ENCODE measurements at places on chromosomes 1 and 21. TPM values are rescaled to one million over a fixed set of nuclear protein-coding genes. Genes with fewer than 3 reads are reported as not detected.

The OLFML2B gene
- total RNA-seq: not detected

The GJA4 gene
- not detected for total RNA-seq

The PLEKHN1 gene
- total RNA-seq: 3.9 TPM

The TFF3 gene
- total RNA-seq: not detected

The PCP4 gene
- total RNA-seq: not detected

The C1QC gene
- not detected for total RNA-seq

The SPRR2A gene
- total RNA-seq: not detected

The LRIF1 gene
- total RNA-seq: 20.7 TPM

The ADORA3 gene
- not detected for total RNA-seq

The HSPA6 gene
- total RNA-seq: 0.47 TPM

The NASP gene
- 256 TPM for total RNA-seq

The OXCT2 gene
- total RNA-seq: 0.82 TPM

The GBP3 gene
- total RNA-seq: 32.0 TPM

The TMEM240 gene
- 0.38 TPM for total RNA-seq

The MYBPH gene
- total RNA-seq: not detected
